Stimulated activated CD8-positive, alpha-beta memory T cell treated with anti-CD3 and anti-CD28 coated beads, Interleukin-4, amount 100 ng/mL, for 4 hours (primary cell): ENCODE measurements at places on chromosomes 4 and X.

- DNase-seq: no peak
Observed at GRCh38 chrX:22141047-22141730, 109.1 kb downstream of the PHEX start.

DNA sequence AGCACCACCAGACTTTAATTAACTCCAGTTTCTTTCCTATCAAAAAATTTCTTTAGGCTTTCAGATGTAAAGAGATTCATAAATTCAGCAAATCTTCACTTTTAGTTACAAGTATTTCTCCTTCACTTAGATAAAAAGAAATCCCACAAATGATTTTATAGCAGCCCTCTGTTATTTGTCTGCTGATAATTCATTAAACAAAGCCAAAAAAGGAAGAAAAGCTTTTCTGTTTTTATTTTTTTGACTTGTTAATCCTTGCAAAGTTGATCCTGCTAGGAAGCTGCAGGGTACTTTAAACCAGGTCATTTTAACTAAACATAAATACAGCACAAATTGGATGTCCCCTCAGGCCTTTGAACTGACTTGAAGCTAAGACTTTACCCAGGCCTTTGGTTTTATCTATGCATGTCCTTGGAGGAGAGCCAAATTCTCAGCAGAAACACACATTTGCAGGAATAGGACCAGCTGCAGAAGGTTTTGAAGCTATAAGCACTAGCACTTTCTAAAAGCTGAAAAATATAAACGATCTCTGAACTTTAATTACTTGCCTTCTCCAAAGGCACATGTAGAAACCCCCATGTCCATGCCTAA lies 57.5 kb downstream of the PCDH18 start:
- no peak for DNase-seq

GRCh38 chr4:62130637-62131036 lies 930.5 kb downstream of the ADGRL3 start:
- DNase-seq: no peak

GRCh38 chr4:82705169-82705927 lies 93.2 kb downstream of the SCD5 start:
- no peak for DNase-seq

- no peak for DNase-seq
Observed at GRCh38 chrX:80489166-80489565, 68.9 kb downstream of the TENT5D start.

- no peak for DNase-seq
Observed at GRCh38 chr4:123402121-123402465, 5.5 kb downstream of the SPRY1 start.

DNA sequence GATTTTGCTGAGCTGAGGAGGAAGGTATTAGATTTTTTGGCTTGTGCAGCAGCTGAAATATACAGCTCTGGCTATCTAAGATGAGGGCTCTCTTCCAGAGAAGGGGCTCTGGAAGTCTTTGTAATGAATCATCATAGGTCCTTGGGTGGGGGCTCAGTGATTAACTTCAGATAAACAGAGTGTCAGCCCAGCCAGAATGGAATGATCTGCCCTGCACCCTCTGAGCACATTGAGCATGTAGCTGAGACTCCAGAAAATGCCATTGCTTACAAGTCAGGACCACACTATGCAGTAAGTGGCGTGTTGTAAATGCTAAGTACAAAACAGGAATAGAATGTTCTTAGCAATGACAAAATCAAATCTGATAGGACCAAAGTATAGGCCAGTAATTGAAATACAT lies 836.0 kb downstream of the PDHA2 start:
- no peak for DNase-seq

- no peak for DNase-seq
Observed at GRCh38 chr4:134883831-134884449, 682.4 kb upstream of the PABPC4L start.

DNA sequence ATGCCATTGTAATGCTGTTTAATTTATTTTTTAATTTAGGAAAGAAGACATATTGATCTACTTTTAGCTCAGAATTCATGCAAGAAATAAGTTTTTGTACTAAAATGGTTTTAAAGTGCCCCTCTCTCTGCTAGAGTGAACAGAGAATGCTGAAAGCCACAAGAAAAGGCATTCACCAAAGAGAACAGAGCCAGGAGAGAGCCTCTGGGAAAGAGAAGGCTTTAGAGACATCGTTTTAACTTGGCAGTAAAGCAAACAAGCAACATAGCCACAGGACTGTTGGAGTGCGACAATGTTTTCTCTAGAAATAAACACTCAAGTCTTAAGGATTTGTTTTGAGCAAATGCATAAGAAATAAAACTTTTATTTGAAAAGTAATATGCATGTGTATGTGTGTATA lies 484.1 kb upstream of the CPEB2 start:
- DNase-seq: no peak

GRCh38 chrX:115690511-115691216 lies 129.7 kb downstream of the PLS3 start:
- DNase-seq: no peak

- DNase-seq: no peak
Observed at GRCh38 chr4:53802500-53802899, 211.2 kb upstream of the LNX1 start.

GRCh38 chrX:40005292-40006011 lies 92.3 kb downstream of the BCOR start:
- no peak for DNase-seq

DNA sequence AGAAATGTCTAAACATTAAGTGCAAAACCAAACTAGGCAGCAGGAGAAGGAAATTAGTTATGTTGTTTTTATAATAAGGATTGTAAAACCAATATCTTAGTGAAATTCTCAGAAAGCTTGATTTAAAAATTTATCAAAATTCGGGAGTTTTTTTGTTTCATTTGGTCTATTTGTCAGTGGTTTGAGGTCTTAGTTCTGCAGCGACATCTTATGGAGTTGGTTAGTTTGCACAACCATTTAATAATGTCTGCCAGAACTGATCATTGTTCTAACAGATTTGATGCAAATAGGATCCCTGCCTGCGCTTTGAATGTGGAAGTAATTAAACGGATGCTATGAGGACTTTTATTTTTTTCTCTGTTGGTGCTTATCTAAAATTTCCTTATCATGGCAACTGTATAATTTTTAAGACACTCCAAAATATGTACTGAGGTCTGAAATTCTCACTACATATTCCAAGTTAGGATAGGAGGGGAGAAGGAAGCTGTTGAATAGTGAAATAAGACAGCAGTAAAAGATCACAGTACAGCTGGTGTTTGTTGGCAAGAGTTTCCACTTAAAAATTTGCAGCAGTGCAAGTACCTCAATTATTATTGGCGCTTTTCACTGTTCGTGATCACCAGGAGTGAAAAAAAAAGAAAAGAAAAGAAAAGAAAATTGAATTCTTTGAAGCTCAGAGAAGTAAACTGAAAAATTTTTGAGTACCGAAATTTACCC lies 2521.4 kb downstream of the ARAP2 start:
- DNase-seq: no peak

DNA sequence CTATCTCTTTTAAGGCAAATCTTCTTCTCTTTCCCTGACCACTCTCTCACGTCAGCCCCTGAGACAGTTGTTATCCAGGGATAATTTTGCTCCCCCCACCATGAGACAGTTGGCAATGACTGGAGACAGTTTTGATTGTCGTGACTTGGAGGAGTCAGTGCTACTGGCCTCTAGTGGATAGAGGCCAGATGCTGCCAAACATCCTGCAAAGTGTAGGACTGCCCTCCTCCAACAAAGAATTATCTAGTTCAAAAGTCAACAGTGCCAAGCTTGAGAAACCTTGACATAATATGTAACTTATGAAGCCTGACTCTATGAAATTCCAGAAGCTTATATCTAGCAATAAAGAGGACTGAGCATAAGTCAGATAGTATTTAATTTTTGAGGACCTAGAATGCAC lies 502.1 kb upstream of the IGFBP7 start:
- no peak for DNase-seq

GRCh38 chr4:29002151-29002550 lies 1718.0 kb upstream of the PCDH7 start:
- no peak for DNase-seq

GRCh38 chrX:108219949-108220601 lies 128.5 kb downstream of the ATG4A start:
- DNase-seq: no peak

DNA sequence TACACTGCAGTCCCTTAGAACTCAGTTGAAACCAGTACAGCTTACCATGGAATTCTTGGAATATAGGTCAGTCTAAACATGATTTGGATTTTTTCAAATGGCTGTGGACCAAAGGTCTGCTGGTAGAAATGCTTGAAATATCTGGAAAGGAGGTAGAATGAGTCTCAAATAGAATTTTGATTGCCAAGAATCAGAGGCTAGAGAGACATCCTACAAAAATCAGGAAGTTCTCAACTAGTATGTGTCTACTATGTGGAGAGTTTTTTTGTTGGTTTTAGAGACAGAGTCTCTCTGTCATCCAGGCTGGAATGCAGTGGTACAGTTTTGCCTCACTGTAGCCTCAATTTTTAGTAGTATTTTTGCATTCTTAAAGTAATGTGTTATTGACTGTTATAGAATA lies 53.6 kb downstream of the PAQR3 start:
- DNase-seq: no peak

DNA sequence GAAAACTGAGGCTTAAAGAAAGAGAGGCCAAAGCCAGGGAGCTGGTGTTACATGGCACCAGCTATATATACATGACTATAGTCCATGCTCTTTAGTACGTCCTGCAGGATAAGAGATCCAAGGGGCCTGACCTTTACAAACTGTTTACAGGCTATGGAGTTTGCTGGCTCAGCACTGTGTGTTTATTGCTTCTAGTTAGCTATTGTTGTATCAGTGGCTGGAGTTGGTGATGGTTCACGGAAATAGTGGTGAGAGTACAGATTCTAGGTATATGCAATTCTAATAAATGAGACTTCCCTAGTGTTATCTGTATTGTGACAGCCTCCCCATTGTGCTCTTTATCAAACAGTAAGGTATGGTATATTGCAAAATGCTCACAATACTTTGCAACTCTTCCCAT lies 46.5 kb downstream of the REPS2 start:
- DNase-seq: no peak

DNA sequence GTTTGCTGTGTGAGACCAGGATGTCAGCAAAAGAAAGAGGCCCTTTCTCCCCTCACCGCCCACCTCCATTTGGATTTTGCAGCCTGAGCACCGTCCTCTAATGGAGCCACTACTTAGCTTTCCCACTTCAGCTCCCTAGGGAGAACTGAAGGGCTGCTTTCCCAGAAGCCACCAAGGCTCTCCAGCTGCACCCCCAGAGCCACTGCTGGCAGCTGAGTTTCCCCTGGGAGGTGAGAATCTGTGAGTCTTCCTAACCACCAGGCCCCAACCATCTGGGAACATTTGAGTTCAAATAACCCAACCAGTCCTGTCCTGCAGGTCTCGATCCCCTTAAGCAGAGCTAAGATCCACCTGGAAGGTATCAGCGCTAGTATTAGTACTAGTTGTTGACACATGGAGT lies 173.1 kb upstream of the USP9X start:
- DNase-seq: no peak

DNA sequence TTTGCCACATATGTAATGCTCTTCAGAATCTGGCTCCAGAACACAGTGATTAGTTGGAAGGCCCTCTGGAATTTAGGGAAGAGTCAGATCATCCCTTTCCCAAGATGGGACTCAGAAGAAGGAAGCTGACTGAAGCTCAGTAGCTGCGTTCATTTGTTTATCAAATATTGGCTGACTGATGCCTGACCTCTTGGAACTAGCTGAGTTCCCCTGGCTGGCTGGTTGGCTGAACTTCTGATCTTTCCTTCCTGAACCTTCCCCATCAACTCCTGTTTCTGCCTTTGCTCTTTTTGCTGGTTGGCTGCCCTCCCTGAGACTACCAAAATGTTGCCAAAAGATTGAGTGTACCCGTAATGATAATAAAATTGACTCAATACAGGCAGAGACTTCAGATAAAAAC lies 866.5 kb upstream of the INTU start:
- DNase-seq: no peak
